Retina (tissue), 1 donor: ENCODE measurements at places on chromosomes 2 and 18.
A peak's percentile ranks its signal among the peaks of the same experiment; 100 is the strongest.

DNA sequence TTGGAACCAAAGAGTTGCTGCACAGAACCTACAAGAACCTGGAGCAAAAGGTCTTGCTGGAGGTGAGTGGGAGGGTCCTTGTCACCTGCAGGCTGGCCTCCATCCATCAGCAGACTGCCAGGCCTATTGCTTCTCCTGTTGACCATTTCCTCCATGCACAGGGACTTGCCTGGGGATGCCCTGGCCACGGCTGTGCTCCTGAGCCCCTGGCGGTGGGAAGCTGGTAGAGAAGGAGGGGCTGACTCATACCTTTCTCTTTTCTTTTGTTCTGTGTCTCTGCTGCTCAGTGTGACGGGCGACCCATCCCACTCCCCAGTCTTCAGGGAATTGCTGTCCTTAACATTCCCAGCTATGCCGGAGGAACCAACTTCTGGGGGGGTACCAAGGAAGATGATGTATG lies 102.6 kb downstream of the DGKD start:
- DNase-seq: no peak

DNA sequence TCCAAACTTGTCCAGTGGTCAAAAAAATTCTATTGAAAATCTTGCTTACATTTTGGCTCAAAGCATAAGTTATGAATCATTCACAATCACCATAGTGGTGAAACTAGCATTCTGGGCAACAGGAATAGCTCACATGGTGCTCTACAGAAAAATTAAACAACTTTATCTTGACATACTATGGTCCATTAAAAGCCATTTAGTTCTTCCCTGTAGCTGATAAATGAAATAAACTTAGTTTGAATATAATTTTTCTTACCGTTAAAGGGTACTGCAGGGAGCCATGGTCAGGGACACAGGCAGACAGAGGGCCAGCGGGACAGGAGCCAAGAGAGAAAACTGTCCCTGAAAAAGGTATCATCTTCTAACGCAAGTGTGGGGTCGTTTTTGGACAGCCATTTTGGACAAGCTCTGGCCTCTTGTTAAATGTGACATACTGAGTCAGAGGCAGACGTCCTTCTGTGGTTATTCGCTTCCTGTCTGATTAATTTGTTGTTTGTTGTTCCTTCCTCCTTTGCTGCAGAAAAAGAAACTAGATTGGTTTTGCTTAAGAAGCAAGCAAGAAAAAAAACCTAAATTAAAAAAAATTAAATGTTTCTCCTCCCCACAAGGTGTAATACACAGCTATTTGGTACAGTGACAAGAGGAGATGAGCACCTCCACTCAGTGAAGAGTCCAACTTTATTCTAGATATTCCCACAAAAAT lies at the start of gene WIPF1:
Gene WIPF1 (minus strand): TSS at position 460 of the 703 bp plus-strand sequence. CDS start 12,231 bp downstream, outside the sequence.
- DNase-seq: no peak

DNA sequence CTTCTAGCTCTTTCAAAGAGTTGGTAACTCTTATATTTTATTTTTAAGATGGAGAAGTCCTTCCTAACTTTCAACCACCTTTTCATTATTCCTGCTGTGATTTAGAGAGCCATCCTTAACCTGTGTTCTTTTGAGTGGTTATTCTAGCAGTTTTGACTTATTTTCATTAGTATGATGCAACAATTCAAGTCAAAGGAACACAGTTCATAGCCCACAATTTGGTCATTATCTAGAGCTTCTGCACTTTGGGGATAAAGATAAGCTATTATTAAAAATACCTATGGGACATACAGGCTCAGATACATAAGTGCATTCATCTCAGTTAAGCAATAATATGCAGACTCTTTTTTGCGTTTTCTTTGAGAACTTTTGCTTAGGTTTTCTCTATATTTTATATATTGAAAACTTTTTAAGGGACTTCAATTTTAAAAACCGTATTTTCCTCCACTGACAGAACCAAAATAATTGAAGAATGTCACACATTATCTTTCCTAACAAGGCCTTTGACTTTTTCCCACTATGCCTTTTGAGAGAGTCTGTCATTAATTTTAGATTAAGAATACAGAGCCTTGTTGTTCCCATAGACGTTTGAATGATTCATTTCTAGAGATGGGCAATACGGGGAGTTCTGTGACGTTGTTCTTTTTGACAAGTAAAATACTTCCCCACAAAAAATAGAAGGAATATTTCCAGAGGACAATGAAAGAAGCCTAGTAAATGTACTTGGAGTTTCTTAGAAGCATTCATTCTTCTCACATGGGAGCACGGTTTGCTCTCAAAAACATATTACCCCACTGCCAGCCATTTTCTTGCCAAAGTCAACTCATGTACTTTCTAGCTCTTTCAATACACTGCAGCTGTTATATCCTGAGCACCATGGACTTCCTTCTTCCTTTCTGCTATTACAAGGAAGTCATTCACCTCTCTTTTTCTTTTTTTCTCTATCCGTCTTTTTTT lies 42.9 kb upstream of the RASGRP3 start:
- DNase-seq: no peak

GRCh38 chr2:12014088-12014960 lies 267.9 kb downstream of the LPIN1 start:
- no peak for DNase-seq

GRCh38 chr18:74342416-74343043 lies 26.9 kb downstream of the C18orf63 start:
- DNase-seq: no peak

DNA sequence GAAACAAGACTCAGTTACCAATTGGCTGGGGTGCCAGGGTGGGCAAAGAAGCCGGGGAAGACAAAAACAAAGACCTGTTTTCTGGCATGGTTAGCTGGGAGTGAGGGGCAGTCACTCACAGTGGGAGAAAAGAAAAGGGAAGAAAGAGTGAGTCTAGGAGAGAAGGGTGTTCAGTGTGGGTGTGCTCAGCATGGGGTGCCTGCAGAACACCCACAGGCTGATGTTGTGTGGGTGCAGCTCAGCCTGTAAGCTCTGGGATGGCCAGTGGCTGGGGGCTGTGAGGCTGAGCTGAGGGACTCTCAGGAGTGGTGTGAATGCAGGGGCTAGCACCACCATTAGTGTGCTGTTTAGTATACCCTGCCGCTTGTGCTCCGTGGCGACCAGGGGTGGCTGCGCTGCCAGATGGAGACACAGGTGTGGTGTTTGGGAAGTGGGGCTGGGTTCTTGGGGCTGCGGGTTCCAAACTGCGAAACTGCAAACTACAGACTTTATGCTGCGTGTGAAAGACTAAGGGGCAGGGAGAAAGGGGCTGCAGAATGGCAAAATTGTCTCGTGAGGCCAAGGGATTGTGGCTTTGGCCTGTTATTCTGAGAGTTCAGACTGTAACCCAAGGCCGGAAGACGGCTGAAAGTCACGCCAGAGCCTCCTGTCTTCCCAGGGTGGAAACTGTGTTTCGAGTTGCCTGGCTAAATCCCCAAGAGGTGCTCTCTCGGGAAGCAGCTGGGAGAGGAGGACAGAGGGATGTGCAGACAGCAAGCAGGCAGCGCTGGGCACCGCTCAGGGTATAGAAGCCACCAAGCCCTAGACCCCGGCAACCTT lies 156.3 kb downstream of the TTC32 start:
- DNase-seq: no peak

- DNase-seq: peak; percentile 86
Measured at GRCh38 chr18:48663931-48664847, 125.4 kb downstream of the CTIF start.

GRCh38 chr18:79515944-79516351 lies 120.2 kb downstream of the NFATC1 start:
- DNase-seq: no peak

- no peak for DNase-seq
Measured at GRCh38 chr2:133312038-133312729, 256.1 kb downstream of the NCKAP5 start.
